Endothelial cell of umbilical vein (primary cell): ENCODE measurements at places on chromosomes 12 and 14.

GRCh38 chr14:68394118-68394763, 398.6 kb downstream of the ZFP36L1 start:
- DNase-seq = no peak

DNA sequence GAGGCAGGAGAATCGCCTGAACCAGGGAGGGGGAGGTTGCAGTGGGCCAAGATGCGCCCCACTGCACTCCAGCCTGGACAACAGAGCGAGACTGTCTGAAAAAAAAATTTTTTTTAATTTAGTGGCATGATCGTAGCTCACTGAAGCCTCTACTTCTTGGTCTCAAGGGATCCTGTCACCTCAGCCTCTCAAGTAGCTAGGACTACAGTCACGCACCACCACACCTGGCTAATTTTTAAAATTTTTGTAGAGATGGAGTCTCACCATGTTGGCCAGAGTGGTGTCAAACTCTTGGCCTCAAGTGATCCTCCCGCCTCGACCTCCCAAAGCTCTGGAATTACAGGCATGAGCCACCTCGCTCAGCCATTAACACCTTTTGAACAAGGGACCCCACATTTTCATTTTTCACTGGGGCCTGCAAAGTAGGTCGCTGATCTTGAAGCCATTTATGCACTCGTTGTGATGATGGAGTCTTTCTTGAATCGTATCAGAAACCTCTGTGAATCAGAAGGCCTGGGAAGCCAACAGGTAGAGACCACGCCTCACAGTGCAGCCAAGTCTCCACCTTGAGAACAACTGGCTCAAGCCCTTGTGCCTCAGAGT, 5.9 kb downstream of the HCAR1 start:
- DNase-seq = no peak

DNA sequence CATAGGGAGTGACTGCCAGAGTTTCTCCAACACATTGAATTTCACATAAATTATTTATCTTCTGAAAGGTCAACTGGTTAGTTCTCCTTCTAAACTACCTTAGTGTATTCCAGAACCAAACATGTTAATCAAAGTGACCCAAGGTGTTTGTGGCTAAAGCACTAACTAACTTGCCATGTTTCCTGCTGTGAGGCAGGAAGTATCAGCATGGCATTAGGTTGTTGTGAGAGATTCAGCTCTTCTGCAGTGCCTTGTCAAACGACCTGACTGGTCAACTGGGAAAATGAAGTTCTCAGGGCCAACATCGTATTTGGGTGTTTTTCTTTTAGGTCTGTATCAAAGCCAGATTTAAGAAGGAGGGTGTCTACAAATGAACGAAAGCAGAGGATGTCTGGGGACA, 448.1 kb downstream of the APAF1 start:
- no peak for DNase-seq

DNA sequence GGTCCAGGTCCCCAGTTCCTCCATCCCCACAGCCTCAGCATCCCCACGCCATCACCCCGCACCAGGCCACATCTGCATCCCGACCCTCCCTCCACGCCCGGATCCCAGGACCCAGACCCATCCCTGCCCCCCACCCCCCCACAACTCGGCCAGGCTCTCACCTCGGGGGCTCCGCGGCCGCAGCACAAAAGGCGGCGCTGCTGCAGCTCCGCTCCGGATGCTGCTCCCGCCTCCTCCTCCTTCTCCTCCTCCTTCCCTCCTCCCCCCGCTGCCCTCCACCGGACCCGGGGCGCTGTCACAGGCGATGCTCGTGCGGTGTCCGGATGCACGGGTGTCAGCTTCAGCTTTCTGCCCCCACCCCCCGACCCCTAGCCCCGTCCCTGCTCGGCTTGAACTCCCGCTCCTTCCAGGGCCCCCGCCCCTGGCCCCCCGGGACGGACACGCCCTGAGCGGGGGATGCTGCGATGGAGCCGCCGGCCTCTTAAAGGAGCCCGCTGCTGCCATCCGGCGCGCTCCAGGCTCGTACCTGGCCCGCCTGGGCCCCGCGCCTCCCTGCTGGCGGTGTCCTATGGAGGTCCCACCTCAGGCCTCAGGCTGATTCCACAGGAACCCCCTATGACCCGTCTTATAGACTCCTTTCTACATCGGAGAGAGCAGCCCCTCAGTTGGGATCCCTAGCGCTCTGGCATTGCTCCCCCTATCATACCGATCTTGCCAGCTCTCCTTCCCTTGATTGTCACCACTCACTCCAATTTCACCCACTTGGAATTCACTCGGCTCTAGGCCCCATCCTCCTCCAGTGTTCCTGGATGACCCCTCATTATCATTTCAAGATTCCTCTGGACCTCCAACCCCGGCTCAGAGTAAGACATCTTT, at the start of gene MAP3K12:
TSS of gene MAP3K12 (minus strand) at position 193 of the 876 bp plus-strand sequence. CDS start 12,067 bp downstream, outside the sequence.
- DNase-seq = peak; percentile 46

DNA sequence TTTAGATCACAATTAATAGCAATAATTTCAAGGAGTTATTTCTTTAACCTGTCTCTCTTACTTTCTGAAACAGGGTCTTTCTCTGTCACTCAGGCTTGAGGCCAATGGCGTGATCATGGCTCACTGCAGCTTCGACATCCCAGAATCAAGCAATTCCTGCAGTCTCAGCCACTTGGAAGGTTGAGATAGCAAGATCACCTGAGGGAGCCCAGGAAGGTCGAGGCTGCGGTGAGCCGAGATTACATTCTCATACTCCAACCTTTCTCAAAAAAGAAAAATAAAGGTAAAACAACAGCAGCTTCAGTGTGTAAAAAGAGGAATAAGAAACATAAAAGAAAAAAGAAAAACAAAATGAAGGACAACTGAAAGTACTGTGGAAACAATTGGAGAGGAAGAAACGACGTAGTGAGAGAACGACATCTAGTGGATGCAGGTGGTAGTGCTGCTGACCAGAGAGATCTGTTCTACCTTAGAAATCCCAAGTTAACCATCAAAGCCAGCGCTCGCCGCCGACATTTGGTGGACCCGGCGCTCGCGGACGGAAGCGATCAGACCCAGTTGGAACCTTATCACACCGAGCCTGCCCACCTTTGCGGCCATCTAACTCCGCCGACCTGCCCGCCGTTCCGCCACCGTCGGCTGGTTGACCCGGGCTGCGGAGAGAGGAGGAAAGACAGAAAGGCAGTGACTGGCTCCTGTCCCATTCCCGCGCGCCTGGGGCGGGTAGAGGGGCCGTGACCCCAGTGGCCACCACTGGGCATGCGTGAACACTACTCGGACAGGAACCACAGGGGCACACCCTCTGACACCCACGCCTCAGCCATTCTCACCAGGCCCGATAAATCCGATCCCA, 196.1 kb downstream of the ALG10 start:
- DNase-seq = peak; percentile 55

- no peak for DNase-seq
These were observed 373.2 kb downstream of the BTG1 start for GRCh38 chr12:91772411-91772810.

DNA sequence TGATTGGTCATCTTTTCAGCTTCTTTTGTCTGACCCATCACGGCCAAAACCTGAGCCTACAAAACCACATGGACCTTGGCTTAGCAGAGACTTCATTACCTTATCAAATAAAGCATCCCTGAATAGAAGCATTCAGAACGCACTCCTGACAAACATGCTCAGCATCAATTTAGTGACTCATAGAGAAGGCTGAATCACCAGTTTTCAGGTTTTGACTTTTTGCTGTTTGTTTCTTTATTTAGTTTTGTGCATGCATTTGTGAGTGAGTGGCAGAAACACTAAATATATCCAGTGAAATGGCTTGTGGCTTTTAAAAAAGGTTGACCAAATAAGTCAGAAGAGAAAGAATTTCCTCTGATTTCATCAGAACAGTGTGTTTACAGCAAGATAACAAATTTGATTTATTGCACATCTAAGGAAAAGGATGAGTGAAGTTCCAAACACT, 19.0 kb upstream of the OVCH1 start:
- DNase-seq = peak; percentile 1

GRCh38 chr12:50387972-50388478, 8.4 kb downstream of the FAM186A start:
- no peak for DNase-seq

DNA sequence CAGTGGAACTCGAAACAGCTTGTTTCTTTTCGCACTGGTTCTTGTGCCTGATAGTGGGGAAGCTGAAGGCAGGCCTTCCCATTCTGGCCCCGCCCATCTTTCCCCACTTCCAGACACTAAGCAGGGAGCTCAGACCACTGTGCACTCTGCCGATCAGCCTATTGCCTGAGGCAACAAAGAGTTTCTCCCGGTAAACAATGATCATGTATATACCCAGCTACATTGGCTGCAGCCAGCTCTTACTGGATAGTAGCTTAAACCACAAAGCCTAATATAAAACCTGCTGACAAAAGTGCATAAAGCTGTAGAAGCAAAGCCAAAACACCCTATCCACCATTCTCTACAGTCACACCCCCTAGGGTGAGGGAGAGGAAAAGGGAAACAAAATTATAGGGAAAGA, 24.7 kb upstream of the GLIPR1 start:
- no peak for DNase-seq

GRCh38 chr12:120227233-120228040, 26.5 kb upstream of the RPLP0 start:
- DNase-seq = no peak
